Ecto neural progenitor cell (in vitro differentiated cells): ENCODE measurements at places on chromosomes 1 and 21.

- DNase-seq, result no peak
Measured at GRCh38 chr1:201326710-201327109, 43.4 kb downstream of the PKP1 start.

DNA sequence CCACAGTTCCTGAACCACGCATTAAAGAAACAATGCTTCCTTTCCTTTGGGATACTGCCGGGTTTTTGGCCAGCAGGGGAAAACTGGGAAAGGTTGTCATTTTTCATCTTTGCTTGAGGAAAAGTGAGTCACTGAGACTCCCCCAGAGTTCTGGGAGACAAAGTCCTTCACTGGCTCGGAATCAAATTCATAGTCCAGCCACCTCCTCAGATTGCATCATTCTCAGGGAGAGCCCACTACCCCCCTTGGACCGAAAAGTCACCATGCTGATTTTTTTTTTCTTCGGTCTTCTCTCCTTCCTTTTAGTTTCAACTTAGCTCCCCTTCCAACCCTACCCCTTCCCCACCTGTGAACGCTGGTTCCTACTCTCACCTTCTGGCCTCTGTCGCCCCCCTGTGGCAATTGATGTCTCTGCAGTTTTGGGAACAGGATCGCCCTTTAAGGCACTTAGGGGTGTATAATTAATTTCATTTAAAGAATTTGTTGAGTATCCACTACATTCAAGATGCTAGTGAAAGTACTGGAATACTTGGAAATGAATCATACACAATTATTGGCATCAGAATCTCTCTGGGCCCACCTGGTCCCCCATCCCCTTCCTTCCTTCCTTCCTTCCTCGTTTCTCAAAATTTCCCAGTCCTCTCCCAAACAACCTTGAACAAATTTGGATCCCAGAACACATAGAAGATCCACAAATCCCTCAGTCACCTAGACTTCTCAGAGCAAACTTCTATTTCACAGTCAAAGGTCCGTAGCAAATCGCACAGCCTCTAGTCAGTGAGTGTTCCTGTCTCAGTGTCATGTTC lies 6.9 kb downstream of the ACKR1 start:
- peak; percentile 66 for DNase-seq

- DNase-seq, result no peak
Measured at GRCh38 chr1:90919900-90920299, 101.9 kb downstream of the ZNF644 start.

- no peak for DNase-seq
Measured at GRCh38 chr1:101632548-101633272, 364.0 kb downstream of the OLFM3 start.

DNA sequence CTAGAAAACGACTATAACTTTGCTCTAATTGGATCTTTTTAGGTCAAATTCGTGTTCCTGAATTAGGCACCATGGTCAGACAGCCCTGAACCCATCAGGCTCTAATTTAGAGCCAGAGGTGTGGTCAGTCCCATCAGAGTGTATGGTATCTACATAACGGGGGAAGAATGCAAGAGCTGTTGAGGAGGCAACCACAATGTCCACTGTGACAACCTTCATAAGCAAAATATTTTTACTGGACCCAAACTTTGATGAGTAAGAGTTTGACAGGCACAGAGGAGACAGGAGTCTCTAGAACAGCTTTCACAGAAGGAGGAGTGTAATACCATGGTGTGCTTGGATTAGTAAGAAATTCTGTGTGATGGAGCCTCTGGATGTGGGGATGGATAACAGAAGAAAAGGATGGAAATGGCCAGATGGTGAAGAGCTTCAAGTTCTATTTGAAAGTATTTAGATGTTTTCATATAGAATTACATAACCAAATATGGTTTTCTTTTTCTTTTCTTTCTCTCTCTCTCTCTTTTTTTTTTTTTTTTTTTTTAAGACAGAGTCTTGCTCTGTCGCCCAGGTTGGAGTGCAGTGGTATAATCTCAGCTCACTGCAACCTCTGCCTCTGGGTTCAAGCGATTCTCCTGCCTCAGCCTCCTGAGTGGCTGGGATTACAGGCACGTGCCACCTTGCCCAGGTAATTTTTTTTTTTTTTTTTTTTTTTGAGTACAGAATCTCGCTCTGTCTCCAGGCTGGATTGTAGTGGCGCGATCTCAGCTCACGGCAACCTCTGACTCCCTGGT lies 24.9 kb downstream of the UBE2U start:
- DNase-seq, result no peak

DNA sequence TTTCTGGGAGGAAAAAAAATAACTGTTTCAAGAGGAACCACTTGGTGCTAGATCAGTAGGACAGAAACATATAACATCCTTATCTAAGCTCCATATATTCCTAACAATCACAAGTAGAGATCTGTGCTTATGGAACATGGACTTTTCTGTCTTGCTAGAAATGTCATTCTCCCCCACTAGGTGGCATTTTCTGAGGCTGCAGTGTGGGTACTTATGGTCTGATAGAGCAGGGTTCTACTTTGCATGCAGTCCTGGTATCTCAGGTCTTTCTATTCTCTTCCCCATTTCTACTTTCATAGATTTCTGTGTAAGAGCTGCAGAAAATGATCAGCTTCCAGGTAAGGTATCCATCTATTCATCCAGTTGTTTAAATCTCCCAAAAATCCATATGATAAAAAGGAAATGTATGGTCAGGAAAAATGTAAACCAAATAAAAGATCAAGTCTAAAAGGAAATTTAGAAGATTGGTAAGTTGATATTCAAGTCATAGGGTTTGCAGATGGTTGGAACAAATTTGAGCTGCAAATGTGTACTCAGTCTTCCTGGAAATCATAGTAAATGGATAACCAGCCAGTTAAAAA lies 1.5 kb downstream of the ZNF684 start:
- DNase-seq, result no peak

- DNase-seq, result peak; percentile 59
Measured at GRCh38 chr21:46604975-46605766, at the start of gene S100B. Gene S100B, minus strand, starts transcription at chr21:46605082. Its CDS starts 2,667 bp downstream, at chr21:46602415.

- no peak for DNase-seq
Measured at GRCh38 chr1:174995916-174996315, 3.8 kb upstream of the CACYBP start.

DNA sequence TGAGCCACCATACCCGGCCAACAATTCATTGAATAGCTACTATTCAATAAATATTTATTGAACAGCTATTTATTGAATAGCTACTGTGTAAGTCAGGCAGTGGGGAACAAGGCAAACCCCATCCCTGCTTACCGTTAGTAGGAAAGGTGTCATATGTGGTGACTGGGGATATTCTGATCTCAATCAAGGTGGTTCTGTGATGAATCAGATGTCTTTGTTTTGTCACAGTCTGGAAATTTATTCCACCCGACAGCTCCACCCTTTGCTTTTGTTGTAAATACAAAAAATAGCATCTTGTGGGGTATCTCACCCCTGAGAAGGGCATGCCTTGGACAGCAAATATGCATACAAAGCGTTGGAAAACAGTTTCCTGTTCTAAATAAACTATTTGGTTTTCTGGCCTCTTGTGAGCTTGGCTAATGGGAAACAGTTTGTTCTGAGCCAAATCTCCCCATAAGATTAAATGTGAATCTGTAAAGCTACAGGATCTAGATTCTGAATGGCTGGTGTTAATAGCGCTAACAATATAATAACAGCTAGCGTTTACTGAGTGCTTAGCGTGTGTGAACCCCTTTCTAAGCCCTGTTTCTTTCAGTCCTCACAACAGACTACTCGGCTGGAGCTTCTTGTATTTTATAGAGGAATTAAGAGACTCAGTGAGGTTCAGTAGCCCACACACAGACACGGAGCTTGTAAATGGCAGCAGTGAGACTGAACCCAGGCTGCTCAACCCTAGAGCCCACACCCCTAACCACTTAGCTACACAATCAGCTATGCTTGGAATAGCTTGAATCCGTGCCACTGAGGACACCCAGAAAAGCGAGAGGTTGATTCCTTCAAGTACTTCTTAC lies 5.5 kb downstream of the PDPN start:
- no peak for DNase-seq

DNA sequence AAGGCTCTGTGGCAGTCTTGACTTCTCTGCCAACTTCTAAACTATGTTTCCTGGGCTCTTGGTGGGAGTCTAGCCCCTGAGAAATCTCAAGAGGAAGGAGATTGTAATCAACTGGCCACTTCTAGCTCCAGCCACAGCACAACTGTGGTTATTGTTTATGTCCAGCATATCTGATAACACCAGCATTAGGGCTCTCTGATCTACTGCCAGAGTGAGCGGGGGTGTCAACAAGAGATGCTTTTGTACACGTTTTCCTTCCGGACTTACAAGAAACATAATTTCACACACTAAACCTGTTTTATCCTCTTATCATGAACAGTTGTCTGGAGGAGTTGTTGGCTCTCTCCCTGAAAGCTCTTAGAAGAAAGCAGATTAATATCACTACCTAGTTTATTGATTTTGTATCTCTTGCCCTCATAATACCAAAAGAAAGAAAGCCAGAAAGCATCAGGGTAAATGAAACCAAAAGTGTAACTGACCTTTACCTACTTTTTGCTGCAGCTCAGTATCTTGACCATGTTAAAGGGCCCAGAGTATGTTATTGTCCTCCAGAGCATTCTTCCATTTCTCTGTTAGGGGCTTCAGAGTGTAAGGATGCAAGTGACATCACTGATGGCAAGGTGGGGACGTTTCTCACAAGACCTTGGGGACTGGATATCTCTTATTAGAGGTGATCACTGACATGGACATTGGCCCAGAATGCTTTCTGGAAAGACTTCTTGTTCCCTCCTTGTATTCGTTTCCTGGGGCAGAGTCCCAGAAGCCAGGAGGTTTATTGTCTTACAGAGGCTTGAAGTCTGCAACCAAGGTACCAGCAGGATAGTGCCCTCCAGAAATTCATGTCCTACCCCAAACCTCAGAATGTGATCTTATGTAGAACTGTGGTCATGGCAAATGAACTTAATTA lies 9.6 kb upstream of the SH2D1B start:
- DNase-seq, result no peak

DNA sequence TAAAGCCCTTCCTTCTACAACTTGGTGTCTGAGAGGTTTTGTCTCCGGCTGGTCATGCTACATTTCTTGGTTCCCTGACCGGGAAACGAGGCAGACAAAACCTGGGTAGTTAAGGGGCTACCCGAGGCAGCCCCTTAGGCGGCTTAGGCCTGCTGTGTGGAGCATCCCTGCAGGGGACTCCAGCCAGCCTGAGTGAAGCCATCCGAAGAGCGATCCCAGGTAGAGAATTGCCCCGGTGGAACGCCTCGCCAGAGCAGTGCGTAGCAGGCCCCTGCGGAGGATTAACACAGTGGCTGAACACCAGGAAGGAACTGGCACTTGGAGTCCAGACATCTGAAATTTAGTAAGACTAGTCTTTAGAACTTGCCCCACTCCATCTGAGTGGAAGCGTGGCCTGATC lies 21.2 kb upstream of the MYOCOS start:
- no peak for DNase-seq

DNA sequence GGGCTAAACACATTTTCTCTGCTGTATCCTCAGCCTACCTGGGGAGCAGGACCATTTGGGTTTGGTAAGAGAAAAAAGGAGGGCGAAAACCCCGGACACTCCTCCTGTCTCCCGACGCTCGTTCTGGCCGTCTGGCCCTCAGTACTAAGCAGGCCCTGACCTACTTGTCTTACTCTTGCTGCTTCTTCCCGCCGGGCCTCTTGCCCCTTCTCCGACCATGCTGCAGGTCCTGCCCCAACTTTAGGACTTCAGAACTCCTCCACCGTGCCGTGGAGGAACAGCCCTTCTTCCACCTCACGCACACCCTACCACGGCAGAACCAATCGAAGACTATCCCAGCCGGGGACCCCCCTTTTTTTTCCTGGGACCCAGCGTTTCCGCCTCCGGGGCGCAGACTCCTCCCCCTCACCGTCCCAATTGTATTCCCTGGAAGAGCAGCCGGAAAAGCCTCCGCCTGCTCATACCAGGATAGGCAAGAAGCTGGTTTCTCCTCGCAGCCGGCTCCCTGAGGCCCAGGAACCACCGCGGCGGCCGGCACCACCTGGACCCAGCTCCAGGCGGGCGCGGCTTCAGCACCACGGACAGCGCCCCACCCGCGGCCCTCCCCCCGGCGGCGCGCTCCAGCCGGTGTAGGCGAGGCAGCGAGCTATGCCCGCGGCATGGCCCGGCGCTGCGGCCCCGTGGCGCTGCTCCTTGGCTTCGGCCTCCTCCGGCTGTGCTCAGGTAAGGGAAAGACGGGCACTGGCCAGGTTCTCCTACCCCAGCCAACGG lies at the start of gene CHRNB2:
Gene CHRNB2 (plus strand): TSS at position 393 of the 771 bp plus-strand sequence. CDS start 267 bp downstream, at position 660.
- peak; percentile 91 for DNase-seq

DNA sequence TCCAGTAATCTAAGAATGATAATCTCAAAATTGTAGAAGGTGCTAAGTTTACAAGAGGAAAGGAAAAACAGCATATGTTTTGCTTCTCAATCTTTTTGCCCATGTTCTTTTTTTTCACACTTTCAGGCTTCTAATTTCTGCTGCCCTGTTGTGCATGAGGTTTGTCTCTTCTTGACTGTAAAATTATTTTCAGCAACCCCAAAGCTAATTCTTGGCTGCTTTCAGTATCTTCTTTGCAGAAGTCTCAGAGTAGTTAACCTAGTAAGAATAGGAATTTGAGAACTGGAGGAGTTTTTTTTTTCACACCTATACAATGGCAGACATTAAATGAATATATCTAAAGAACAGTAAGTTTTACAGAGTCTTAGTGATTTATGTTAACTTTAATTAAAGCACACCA lies 26.4 kb downstream of the DENND2D start:
- DNase-seq, result no peak

- peak; percentile 82 for DNase-seq
Measured at GRCh38 chr1:26285366-26286063, 5.6 kb downstream of the SH3BGRL3 start.
